ENCODE measurements at places on chromosomes 7 and 10.

DNA sequence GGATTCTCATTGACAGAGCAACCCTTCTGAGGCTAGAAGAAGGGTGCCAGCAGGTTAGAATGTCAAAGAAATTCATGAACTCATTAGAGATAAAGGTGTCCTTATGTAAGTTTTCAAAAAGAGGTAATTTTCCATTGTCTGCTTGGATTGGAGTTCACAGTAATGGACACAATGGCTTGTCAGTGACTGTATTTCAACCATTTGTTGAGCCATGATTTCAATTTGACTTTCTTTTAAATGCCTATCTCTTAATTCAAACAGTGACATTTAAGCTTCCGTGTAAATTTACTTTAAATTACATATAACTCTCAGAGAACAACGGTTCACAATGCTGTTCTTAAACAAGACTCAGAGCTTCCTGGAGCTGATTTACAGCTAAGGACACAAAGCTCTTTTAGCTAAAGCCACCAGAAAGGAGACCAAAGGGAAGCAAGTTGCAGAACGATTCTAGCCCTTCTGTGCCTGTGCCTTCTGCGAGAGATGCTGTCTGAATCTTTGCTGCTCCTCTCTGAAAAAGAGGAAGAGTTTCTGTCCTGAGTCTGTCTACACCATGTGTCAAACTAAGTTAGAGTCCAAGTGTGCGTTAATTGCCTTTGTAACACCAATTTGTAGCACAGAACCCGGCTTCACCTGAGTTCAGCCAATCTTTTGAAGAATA lies 42.2 kb upstream of the PFKP start:
- no peak for DNase-seq

- DNase-seq, result no peak
These were observed 640.4 kb downstream of the LRMDA start for GRCh38 chr10:76071653-76072365.

DNA sequence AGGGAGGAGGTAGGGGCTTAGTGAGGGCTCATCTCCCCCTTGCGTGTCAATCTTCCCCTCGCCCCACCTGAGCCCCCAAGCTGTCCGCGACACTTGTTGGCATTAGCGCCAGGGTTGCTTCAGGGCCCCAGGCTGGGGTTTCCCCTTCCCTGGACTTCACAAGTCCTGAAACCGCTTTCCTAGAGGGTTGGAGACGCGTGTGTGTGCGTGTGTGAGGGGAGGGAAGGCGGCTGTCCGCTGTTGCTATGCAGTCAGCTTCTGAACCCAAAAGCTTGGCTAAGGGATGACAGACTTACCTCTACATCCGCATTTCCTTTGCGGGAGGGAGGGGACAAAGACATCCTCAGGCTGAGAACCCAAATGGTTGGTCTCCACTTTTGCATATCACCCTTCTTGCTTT lies 803 bp downstream of the GOLGA7B start:
- DNase-seq, result no peak

- DNase-seq, result peak; percentile 87
These were observed 83.0 kb upstream of the DUSP5 start for GRCh38 chr10:110414548-110415309.

DNA sequence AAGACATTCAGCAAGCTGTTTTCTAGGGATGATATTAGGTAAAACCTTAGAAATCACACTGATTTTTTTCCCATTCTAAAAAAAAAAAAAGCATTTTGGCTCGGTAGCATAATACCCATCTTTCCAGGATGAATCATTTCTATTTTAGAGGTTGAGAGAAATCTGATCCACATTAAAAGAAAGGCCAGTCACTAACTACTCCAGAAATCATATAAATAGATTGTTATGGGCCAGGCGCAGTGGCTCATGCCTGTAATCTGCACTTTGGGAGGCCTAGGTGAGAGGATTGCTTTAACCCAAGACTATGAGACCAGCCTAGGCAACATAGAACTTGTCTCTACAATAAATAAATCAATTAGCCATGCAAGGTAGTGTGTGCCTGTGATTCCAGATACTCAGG lies 164.3 kb downstream of the BAMBI start:
- DNase-seq, result no peak

GRCh38 chr10:4331150-4331549 lies 494.9 kb upstream of the AKR1E2 start:
- no peak for DNase-seq

All from activated CD4-positive, alpha-beta T cell treated with anti-CD3 and anti-CD28 coated beads, Interleukin-2, amount 50 U/mL, for 24 hours (primary cell).